ENCODE measurements at places on chromosomes 1 and 21. TPM values are rescaled to one million over a fixed set of nuclear protein-coding genes. Genes with fewer than 3 reads are reported as not detected.

BTBD8 gene
- 1.9 TPM for total RNA-seq

GPR61 gene
- total RNA-seq: under 0.01 TPM

GFI1 gene
- total RNA-seq: not detected

CD5L gene
- total RNA-seq: not detected

IVL gene
- total RNA-seq: not detected

FABP3 gene
- total RNA-seq: 5.5 TPM

SLC2A5 gene
- not detected for total RNA-seq

AK2 gene
- total RNA-seq: 87.6 TPM

CEP350 gene
- 25.1 TPM for total RNA-seq

ITGB2 gene
- total RNA-seq: 0.16 TPM

RIPPLY3 gene
- not detected for total RNA-seq
